ENCODE measurements at places on chromosomes 1 and 21.

GRCh38 chr1:220924331-220924970 lies 45.2 kb downstream of the HLX start:
- DNase-seq, result no peak

GRCh38 chr21:45055861-45056260 lies 18.5 kb upstream of the ADARB1 start:
- DNase-seq, result no peak

GRCh38 chr1:173137107-173137706 lies 69.9 kb downstream of the TNFSF4 start:
- no peak for DNase-seq

DNA sequence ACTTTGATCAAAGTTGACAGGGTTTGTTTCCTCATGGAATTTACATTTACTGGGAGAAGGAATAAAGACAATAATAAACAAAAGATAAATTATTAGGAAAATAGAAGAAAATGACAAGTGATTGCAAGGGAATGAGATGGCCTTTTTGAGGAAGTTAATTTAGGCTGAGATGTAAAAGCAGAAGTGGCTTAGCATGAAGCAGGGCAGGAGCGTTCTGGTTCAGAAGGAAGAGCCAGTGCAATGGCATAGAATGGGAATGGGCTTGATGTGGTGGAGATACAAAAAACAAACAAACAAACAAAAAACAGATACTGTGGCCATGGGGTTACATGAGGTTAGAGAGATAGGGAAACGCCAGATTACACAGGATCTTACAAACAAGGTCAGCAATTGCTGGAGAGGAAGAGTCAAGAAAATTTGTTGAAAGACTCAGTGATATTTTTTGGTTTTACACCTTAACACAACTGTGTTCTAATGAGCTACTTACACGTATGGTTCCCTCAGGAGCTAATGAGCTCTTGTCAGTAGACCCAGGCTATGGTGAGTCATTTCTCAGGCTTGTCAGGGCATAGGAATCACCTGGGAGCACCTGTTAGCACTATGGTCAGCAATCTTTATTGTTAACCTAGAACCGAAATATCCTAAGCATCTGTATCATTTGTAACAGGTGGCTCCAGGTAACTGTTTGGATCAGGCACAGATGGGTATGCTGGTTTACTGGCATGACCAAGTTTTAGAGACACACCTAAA lies 8.7 kb upstream of the CADM3 start:
- DNase-seq, result no peak

DNA sequence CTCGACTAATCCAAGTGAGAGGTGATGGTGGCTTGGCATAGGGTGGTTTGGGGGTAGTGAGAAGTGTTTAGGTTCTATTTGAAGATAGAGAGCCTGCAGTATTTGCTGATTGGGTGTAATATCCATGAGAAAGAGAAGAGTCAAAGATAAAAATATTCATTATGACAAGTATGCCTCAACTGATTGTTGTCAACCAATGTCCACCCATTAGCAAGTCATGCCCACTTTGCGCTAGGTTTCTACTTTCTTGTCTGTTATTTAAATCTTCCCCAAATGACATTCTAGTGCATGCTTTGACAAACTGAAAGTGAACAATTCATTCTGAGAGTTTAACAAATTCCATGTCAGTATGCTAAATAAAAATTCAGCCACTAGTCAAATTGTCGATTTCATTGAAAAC lies 3.8 kb upstream of the XCL1 start:
- DNase-seq, result no peak

- no peak for DNase-seq
These were observed 18.8 kb downstream of the NRDC start for GRCh38 chr1:51859735-51860134.

All from NCI-H1105 treated with DMSO at 0.1 percent for 48 hours (cell line).